ENCODE measurements at places on chromosomes 11 and 22.
A peak's percentile ranks its signal among the peaks of the same experiment; 100 is the strongest.

GRCh38 chr11:61959678-61960077 is 7.8 kb downstream of the FTH1 start:
- no peak for DNase-seq

DNA sequence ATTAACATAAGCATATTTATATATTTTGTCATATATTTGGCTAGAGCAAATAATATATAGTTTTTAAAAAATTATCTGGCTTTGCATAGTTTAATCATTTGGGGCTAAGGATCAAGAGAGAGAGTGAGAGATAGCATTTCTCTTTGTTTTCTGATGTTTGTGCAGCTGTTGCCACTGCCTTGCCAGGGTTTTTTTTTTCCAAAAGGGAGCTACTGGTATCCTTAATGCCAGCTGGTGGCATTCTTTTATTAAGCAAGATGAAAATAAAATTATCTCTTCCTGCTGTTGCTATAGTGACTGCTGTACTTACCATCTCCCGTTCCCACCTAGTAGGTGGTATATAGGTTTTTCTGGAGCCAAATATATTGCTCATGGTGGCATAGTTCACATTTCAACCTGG is 793.3 kb upstream of the ARHGAP42 start:
- DNase-seq: no peak

DNA sequence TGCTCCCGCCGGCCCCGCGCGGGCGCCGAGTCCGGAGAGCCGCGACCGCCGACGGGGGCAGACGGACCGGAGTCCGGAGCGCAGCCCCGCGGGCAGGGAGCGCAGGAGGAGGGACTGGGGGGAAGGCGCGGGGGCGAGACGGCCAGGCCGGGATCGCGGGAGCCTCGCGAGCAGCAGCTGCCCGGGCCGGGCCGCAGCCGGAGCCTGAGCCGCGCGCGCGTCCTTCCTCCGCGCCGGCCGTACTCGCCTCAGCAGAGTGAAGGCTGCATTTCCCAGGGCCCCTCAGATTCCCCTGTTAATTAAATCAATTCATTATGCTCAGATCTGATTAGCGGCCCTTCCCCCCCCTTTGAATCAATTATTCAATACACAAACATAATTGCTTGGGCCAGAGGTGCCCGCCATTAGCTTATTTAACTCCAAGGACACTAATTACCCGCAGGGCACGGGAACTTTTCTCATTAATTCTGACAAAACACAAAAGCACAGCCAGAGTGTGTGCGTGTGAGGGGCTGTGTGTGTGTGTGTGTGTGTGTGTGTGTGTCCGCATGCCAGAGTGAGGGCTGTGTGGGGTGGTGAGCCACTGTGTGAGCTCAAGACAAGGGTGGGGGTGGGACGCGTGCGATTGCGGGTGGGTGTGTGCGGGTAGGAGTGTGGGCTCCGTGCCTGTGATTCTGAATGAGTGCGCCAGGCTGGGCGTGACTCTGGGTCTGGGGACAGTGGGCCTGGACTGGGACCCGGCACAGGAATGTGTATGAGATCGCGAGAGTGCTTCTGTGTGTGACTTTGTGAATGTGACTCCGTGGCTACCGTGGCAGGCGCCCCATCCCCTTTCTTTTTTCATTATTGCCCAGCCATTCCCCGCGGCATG is 5.1 kb upstream of the LMO1 start:
- DNase-seq: no peak

GRCh38 chr11:115612046-115612730 is 108.0 kb upstream of the CADM1 start:
- no peak for DNase-seq

- DNase-seq: no peak
Measured at GRCh38 chr11:110085255-110085838, 7.8 kb upstream of the ZC3H12C start.

GRCh38 chr22:22552630-22553029 is 6.4 kb downstream of the PRAME start:
- no peak for DNase-seq

GRCh38 chr22:20829491-20830134 is 29.0 kb downstream of the PI4KA start:
- DNase-seq: no peak

DNA sequence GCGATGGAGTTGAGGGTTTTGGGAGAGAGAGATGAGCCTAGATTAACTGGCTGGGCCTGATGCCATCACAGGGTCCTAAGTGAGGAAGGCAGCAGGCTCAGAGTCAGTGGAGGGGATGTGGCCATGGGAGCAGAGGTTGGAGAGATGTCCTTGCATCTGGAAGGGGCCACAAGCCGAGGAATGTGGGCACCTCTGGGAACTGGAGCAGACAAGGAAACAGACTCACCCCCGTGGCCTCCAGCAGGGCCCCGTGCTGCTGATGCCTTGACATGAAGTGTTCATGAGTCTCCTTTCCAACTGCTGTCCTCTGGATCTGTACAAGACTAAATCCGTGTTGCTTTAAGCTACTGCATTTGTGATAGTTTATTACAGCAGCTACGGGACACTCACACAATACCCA is 49.2 kb downstream of the SHISAL1 start:
- DNase-seq: no peak

DNA sequence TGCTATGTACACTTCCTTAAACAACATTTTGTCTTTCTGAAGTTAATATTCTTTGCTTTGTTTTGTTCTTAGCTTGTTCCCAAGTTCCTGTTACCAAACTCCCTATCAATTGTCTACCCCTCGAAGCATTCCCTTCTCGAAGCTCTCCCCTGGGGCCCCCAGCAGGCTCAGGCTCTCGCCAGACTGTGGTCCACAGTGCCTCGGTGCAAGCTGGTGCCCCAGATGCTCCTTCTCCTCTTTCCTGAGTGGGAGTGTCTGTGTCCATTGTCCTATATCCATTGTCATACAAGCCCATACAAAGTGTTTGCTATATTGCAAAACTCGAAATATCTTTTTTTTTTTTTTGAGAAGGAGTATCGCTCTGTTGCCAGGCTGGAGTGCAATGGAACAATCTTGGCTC is 51.7 kb upstream of the RTL6 start:
- DNase-seq: no peak

GRCh38 chr22:43342347-43343261 is 568 bp downstream of the SCUBE1 start:
- no peak for DNase-seq

- DNase-seq: no peak
Measured at GRCh38 chr11:19508165-19508564, 204.5 kb upstream of the NAV2 start.

GRCh38 chr11:87144252-87144651 is 106.5 kb downstream of the TMEM135 start:
- no peak for DNase-seq

DNA sequence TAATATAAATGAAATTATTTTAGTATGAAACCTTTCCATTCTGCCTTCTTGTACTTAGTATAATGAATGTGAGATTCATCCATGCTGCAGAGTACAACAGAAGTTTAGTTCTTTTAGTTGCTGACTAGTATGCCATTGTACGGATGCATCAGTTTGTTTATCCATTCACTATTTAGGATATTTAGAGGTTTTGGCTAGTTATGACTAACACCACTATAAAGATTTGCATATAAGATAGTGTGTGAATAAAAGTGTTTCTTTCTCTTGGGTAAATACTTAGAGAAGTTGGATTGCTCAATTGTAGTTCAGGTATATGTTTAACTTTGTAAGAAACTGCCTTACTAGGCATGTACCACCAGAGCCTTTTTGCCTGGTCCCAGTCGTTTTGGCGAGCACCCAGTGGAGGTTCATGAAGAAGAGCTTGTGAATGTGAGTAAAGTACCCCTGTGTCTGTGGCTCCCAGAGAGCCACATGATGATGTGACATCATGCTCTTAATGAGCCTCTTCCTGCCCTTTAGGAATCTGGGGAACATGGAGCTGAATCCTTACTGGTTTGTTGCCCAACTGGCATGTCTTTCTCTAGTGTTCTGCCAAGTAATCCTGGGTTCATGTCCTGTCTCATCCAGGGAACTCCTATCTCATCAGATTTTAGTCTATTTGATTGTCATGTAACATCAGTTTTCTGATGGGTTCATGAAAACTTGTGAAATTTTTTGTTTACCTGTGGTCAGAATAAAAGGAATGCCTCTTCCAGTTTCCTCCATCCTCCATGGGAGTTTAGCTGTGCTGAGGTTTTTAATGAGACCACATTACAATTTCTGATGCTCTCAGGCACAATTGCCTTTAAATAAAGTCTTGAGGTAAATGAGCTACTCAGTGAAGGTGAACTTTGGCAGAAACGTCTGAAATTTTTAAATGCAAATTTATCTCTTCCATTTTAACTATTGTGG is 234.8 kb downstream of the CASP12 start:
- no peak for DNase-seq

GRCh38 chr11:57482782-57483561 is 22.6 kb downstream of the RTN4RL2 start:
- peak; percentile 60 for DNase-seq

GRCh38 chr11:71283971-71284441 is 31.6 kb upstream of the SHANK2 start:
- no peak for DNase-seq

DNA sequence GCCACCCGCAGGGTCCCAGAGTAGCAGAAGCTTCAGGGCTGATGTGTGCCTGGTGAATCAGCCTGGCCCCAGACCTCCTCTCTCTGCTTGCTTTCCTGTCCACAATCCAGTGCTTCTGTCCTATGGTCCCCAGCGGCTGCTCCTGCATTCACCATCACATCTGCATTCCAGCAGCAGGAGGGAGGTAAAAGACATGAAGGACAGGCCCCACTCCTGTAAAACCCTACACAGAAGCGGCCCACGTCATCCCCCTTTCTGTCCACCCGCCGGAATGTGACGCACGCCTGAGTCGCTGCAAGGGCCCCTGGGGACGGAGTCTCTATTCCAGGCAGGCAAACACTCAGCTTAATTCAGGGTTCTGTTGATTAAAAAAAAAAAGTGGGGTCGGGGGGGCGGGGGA is 58.3 kb downstream of the CDKN1C start:
- DNase-seq: no peak

DNA sequence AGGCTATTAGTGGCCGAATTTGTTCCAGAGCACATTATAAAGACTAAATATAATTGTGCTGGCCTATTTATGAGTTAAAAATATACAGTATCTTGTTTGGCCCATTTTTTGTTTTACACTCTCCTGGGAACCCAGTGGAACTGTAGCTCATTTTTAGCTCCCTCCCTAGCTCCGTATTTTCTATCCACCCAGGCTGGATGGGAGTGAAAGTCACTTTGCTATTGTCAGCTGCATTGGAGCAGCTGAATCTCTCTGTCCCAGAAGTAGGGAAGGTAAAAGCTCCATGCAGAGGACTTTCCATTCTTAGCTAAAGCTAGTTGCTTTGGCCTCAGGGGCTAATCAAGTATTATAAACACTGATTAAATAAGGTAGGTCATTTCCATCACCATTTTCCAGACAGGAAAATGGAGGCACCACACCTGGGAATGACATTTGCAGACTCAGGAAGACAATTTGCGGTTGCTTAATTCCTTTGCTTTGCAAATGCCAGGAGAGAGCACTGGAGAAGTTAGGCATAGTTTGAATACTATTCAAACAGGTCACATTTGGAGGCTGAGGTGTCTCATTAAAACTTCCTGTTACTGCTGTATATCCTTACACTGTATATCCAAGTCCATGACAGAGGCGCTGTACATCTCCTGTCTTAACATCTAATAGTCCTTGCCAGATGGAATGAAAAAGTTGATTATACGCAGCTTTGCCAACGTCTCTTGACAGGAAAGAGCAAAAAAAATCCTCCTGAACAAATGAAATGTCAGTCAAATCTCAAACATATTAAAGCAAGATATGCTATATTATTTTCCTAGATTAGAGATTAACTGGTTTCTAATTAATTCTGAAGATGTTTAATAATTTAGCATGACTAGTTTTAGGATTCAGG is 338.1 kb upstream of the KIRREL3 start:
- no peak for DNase-seq

GRCh38 chr11:84958295-84958694 is 668.8 kb downstream of the DLG2 start:
- DNase-seq: no peak

DNA sequence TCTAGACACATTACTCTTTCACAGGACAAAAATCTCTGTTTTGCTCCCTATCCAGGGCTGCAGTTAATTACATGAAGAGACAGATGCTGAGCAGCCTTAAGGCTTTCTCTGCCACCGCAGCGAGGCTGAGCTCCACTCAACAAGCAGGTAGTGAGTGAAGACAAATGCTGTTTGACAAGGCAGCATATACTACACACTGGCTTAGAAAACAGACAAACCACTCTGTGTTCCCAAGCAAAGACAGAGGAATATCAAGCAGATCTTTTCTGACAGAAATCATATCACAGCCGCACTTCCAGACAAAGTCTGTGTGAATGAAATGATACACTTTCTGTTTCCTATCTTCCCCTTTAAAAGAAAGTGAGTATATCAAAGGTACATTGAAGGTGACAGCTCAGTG is 368.1 kb downstream of the DCDC1 start:
- DNase-seq: no peak

- no peak for DNase-seq
Measured at GRCh38 chr11:128417607-128418324, 169.6 kb downstream of the ETS1 start.

DNA sequence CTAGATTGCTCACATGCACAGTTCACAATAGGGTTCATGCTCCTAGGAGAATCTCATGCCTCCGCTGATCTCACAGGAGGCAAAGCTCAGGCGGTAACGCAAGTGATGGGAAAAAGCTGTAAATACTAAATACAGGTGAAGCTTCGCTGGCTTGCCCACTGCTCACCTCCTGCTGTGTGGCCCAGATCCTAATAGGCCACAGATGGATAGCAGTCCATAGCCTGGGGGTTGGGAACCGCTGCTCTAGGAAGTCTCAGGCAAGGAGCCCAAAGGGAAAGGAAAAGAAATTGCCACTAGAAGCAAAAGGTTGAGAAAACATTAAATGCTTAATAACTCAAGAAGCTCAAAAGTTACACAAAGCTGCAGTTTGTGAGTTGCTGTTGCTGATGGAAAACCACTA is 3.2 kb upstream of the TRPC6 start:
- DNase-seq: no peak

- no peak for DNase-seq
Measured at GRCh38 chr11:27263046-27263445, 100.0 kb downstream of the CCDC34 start.

- no peak for DNase-seq
Measured at GRCh38 chr11:8871962-8872361, 39.0 kb upstream of the AKIP1 start.
